ENCODE measurements at places on chromosomes 4 and X.

GRCh38 chr4:137124278-137124932 lies 407.9 kb downstream of the PCDH18 start:
- DNase-seq = peak; percentile 65

- peak; percentile 11 for DNase-seq
Observed at GRCh38 chr4:161254375-161254774, 909.4 kb downstream of the FSTL5 start.

- DNase-seq = no peak
Observed at GRCh38 chr4:2789793-2790582, 2.9 kb upstream of the SH3BP2 start.

GRCh38 chr4:2961811-2962441 lies 1.3 kb downstream of the NOP14 start:
- DNase-seq = peak; percentile 47

DNA sequence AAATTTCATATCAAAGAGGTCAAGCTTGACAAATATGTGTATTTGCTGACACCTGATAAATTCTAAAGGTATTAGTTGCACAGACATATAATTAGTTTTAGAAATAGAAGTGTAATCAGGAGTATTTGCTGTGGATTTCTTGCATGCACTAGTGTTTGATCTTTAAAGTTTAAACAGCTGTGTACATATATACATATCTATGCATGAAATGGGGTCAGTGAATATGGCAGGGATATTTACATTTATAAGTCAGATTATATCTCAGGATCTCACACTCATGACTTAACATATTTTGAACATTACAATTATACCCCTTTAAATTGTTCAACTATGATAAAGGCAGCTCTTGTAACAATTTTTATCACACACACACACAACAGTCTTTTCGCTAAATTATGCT lies 547.4 kb upstream of the ACTRT1 start:
- DNase-seq = no peak

GRCh38 chr4:17058916-17059741 lies 160.7 kb upstream of the LDB2 start:
- no peak for DNase-seq

DNA sequence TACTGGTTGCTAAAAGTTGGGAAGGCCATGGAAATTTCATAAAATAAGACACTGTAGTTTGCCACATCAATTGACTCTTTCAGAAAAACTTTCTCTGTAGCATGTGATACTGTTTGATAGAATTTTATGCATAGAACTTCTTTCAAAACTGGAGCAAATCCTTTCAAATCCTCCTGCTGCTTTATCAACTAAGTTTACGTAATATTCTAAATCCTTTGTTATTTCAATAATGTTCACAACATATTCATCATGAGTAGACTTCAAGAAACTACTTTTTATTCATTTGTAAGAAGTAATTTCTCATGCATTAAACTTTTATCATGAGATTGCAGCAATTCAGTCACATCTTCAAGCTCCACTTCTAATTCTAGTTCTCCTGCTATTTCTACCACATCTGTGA lies 199.3 kb downstream of the PCDH18 start:
- DNase-seq = no peak

GRCh38 chrX:132165651-132166050 lies 37.8 kb upstream of the FRMD7 start:
- no peak for DNase-seq

GRCh38 chr4:40458683-40459082 lies 123.5 kb downstream of the CHRNA9 start:
- no peak for DNase-seq

GRCh38 chr4:78078101-78078500 lies 21.0 kb downstream of the FRAS1 start:
- no peak for DNase-seq

All from MM.1S (cell line).